ENCODE measurements at places on chromosomes 4 and X. TPM values are rescaled to one million over a fixed set of nuclear protein-coding genes. Genes with fewer than 3 reads are reported as not detected.

The PPP2R3B gene
- polyA plus RNA-seq = 11.3 TPM

The MAGEA12 gene
- polyA plus RNA-seq = not detected

The ASB12 gene
- 0.19 TPM for polyA plus RNA-seq

The SOD3 gene
- polyA plus RNA-seq = 0.09 TPM

The LRP2BP gene
- polyA plus RNA-seq = 3.4 TPM

The SYP gene
- polyA plus RNA-seq = 0.53 TPM

The UGT2A1 gene
- polyA plus RNA-seq = not detected

- no peak for DNase-seq
Observed at GRCh38 chr4:71732066-71732465, 51.8 kb downstream of the GC start.

DNA sequence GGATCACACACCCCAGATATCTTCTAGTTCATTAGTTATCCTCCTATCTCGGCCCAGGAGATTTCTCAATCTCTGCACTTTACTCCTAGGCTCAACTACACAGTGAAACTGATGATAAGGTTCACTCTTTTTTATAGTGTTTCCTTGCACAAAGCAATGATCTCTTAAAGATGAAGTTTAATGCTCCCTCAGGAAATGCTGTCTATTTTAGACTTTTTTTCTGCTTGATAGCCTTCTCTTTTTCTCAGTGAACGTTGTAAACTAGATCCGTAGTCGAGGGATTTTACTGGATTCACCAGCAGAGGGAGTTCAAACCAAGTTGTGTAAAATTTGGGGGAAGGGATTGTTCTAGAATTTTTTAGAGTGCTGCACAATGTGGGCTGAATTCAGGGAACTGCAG, 269.6 kb downstream of the GBA3 start:
- no peak for DNase-seq

- no peak for DNase-seq
Observed at GRCh38 chr4:26388671-26389070, 67.9 kb downstream of the RBPJ start.

DNA sequence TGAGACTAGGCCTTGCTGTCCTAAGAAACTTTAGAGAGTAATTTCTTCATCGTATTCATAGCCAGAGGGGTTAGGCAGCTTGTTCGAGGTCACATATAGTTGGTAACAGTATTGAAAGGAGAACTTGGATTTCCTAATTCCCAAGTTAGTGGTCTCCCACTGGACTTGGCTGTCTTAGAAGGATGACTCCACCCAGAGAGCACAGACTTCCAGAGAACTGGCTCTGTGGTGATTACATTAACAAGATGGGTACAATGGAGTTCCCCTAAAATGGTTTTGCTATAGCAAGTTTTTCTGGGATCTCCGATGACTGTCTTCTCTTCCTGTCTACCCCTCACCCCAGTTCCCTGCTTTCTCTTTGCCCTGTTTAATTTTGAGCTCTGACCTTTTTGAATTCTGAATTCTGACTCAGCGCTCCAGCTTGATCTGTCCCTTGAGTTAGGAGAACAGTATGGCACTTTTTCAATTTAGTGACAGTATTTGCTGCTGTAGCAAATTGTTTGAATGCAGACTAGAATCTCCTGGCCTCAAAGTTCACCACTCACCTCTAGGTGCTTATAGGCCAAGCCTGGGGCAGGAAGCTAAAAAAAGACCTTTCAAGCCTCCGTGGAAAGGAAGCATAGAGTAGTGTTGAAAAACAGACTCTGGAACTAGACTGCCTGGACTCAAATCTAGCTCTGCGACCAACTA, 6.9 kb downstream of the MSN start:
- DNase-seq = no peak

DNA sequence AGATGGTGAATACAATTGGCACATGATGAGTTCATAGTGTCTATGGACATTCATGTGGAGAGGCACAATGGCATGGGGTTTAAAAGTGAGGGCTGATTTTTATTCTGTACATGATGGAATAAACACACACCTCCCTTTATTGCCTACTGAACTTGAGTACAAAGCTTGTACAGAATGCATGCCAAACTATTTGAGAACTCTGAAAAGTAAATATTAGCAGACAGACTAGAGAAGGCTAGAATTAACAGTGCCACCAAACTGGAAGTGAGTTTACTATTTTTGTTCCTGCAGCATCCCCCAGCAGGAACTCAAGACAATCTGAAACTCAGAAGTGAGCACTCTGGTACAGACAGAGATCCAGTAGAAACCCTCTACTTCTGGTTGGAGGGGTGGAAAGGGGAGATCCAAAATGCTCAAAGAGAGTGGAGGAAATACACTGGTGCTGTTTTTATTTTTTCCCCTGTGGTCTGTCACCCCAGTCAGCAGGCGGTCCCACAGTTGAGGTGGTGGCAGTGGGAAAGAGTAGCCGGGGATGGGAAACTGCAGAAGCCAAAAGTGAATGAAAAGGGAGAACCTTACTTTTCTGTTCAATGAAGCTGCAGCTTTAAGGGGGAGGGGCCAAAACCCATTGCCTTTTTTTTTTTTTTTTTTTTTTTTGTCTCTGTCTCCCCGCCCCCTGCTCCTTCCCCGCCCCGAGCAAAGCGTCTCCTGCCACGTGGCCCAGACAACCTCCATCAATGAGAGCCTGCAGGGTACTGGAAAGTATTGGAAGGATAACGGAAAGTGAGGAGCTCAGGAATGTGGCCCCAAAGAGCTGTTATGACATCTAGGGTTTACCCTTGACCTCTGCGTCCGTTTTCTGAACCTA, 20.5 kb downstream of the AKAP4 start:
- no peak for DNase-seq

DNA sequence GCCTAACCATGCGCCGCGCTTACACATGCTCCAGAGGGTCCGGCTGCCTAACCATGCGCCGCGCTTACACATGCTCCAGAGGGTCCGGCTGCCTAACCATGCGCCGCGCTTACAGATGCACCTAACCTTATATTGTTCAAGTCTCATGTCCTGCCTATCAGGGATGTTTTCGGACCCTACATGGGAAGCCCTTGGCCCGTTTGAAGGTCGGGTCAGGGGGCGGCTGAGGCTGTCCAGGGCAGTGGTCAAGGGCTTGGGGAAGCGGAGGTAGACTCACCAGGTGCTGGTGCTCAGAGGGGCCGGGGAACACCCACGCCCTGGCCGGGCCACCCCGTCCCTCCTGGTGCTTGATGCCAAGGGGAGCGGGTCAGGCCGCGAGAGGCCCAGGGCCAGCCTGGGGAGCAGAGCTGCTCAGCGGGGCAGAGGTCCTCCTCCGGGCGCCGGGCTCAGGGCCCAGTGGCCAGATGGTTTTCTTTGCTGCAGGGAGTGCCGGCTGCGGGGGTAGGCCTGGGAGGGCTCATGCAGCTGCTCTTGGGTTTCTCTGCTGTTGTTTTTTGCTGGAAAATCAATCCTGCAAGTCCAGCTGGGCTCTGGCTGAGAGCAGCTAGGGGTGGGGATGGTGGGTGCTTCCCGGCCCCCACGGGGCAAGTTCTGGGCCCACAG, 35.4 kb upstream of the SPON2 start:
- DNase-seq = no peak

GRCh38 chr4:144578681-144579080, 67.3 kb upstream of the HHIP start:
- no peak for DNase-seq

- no peak for DNase-seq
Observed at GRCh38 chr4:95439896-95440295, 108.9 kb downstream of the UNC5C start.

DNA sequence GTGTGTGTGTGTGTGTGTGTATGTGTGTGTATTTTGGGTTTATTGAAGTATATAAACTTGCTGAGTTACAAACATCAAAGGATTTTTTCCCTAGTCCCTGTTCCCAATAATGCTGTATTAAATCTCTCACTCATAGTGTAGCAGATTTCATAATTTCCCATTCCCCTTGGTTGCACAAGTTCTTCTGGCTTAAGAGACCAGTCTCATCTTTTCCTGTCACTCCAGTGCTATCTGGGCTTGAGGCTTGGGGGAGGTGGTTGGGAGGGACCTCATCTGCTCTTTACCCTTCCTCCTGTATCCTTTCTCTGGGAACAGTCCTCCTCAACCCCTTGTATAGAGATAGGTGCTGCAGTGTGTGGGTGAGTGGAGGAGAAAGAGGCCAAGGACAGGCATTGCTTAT, 285.4 kb upstream of the BOD1L1 start:
- DNase-seq = no peak

- no peak for DNase-seq
Observed at GRCh38 chr4:111601671-111602070, 543.6 kb upstream of the FAM241A start.

DNA sequence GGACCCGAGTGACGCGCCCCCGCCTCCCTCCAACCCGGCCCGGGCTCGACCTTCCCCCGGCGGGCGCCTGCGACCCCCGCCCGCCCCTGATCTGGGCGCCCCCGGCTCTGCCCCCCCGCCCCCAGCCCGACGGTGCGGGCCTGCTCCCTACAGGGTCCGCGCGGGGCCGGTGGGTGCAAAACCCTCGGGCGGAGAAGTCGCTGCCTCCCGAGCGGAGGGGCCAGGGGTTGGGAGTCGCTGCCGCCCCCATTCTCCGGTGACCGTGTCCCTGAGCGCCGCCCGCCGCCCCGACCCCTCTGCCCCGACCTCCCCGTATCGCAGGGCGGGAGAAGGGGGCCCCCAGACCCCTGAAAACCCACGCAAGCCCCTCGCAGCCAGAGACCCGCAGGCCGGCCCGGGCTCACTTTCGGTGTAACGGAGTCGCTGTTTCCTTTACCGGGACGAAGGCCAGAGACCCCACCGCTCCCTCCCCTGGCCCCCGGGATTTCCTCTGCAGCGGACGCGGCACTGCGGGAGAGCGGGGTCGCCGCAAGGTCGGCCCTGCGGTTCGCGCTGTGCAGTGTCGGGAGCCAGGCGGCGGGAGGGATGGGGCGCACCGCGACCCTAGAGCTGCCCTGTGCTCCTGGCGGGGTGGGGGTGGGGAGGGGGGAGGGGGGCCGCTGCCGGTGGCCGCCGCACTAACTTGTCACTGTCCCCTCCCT, 729 bp upstream of the CPLX1 start:
- no peak for DNase-seq

DNA sequence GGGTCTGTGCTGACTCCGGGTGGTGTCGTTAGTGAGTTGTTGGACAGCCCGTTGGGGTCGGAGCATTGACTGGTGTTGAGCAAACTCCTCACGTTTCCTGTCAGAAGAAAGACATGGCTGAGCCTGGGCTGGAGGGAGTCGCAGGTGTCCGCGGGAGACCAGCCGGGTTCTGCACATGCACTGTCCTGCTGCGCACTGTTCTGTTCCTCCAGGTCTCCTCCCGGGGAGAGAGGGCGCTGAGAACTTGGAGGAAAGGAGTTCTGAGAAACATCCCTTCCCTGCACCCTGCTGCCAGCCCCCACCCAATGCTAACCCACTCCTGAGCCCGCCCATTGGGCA, 1.1 kb downstream of the ZNF141 start:
- no peak for DNase-seq

GRCh38 chrX:45347877-45348276, 147.2 kb upstream of the DIPK2B start:
- no peak for DNase-seq

GRCh38 chrX:7926914-7927258, 327 bp downstream of the PNPLA4 start:
- DNase-seq = no peak

DNA sequence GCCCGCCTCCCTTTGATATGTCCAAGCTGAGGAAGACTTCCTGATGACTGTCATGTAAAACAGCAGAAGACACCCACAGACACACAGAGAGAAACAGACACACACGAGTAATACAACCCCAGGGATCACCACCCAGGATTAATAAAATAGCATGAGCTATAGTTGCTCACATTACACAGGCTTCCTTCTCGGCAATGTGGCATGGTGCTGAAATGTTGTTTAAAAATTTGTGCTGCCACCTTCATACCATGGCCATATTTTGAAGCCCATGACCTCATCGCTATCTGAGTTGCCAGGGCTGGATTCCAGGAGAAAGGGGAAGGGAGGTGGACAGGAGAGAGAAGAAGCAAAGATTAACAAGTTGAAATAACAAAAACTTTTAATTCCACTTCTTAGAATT, 111.7 kb downstream of the SYNPO2 start:
- no peak for DNase-seq

- no peak for DNase-seq
Observed at GRCh38 chr4:138645289-138645688, 370.3 kb upstream of the NOCT start.

DNA sequence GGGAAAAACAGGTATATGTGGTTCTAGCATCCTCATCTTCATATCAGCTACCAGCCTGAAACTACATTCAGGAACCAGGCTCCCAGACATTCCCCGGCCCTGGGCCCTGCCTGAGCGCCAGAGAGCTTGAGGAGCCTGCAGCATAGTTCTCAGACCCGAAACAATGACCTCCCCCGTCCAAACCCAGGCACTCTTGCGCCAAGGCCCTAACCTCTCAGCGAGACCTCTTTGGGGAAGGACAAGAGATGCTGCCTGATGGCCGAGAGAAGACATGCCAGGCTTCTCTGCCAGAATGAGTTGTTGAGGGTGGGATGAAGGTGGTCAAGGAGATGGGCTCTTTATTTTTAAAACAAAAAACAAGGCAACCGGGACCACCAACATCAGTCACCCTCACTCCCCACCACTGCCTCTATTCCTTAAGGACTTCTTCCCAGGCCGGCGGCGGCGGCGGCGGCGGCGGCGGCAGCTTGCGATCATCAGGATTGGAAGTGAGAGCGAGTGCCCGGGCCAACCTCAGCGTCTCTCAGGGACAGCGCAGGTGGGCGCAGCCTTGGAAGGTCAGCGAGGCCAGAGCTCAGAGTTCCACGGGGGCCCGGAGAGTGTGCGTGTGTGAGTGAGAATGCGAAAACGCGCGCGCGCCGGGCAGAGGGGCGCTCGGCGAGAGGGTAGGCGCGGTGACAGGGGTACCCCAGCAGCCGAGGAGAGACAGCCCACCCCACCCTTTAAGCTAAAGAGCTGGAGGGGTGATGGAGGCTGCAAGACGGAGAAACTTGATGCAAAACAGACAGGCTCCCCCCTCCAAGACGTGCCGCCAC, 601 bp downstream of the INPP4B start:
- DNase-seq = no peak

DNA sequence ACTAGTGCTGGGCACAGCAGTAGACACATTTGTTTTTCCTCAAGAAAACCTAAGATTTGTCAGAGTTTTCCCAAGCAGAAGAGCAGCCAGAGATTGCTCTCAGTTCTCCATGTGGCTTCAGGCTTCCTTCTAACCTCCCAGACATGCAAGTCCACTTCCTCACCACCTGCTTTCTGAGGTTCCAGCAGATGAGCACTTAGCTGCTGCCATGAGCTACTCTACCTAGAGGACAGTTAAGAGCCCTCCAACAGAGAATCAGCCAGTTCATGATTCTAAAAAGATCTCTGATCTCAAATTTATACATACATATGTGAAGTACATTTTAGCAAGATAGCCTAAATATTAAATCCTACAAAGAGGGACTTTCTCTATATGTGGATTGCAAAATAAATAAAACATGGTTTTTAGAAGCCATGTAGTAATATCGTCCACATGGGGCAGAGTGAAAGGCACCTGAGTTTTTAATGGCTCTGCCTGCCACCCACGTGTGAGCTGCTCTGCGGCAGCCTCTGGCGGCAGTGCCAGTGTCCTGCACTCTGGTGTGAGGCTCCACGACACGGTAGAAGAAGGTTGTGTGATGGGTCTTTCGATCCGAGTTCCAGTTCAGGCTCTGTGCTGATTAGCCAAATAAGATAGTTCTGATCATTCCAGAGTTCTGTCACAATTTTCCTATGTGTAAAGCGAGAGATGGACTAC, 10.3 kb downstream of the CYP4V2 start:
- no peak for DNase-seq

- no peak for DNase-seq
Observed at GRCh38 chr4:155353923-155354540, 22.7 kb downstream of the MAP9 start.

All from GM12878 (cell line).